ENCODE measurements at places on chromosomes 11 and 22.

- DNase-seq: peak; percentile 84
These were observed 65.0 kb upstream of the TMEM45B start for GRCh38 chr11:129750343-129751292.

- DNase-seq: no peak
These were observed 14.3 kb downstream of the EIF3M start for GRCh38 chr11:32597921-32598320.

DNA sequence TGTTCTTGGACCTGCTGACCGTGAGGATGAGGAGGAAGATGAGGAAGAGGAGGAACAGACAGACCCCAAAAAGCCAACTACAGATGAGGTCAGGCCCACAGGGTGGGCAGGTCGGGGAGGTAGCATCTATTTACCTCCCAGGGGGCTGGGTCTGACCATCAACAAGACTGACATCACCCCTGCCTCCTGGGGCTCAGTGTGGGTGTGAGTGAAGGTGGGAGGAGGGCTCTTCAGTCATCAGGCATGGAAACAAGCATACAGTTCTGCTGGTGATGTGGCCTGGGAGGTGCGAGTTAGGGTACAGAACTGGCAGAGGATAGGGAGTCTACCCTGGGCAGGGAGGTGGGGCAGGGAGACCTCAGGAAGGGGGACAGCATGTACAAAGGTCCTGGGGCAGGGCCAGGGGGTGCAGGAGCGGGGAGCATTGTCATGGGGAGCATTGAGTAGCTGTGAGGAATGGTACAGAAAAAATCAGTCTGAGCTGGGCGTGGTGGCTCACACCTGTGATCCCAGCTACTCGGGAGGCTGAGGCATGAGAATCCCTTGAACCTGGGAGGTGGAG lies 8.9 kb downstream of the PLCB3 start:
- DNase-seq: no peak

DNA sequence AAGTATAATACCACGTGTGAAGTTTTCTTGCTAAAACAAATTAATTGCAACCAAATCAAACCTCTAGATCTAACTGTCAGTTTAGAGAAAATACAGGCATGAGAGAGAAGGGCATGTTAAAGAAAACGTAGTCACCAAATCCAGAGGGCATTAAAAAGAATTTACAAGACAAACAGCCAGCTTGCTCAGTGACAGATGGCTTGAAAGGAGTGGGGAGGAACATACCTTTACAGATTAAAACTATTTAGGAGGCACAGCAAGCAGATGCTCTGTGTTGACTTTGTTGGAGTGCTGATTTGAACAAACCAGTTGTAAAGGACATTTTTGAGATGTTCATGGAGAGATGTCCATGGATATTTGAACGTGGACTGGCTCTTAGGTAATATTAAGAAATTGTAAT lies 96.9 kb downstream of the ATXN10 start:
- DNase-seq: no peak

- no peak for DNase-seq
These were observed 31.2 kb upstream of the LINC01488 start for GRCh38 chr11:69450064-69450856.

All from activated CD4-positive, CD25-positive, alpha-beta regulatory T cell treated with anti-CD3 and anti-CD28 coated beads, Interleukin-2, amount 50 U/mL, for 72 hours (primary cell).